Frontal cortex (tissue), 4 donors: ENCODE measurements at places on chromosomes 7 and 10. TPM values are rescaled to one million over a fixed set of nuclear protein-coding genes. Genes with fewer than 3 reads are reported as not detected.

DNA sequence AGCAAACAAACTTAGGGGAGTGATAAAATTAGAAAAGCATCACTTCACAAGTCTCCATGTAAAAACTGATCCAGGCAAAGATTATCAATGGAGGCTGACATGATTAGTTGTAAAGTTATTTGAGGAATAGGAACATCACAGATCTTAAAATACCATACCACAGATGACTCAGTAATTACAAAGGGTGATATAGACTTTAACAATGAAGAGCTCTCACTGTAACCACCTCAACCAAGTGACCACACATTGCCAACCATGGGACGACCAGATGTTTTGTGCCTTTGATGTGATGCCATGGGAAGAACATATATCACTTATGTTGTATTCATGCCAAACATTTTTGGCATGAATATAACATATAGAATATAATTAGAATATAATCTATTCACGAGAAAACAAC is 11.7 kb downstream of the AASS start:
- no peak for DNase-seq

DNA sequence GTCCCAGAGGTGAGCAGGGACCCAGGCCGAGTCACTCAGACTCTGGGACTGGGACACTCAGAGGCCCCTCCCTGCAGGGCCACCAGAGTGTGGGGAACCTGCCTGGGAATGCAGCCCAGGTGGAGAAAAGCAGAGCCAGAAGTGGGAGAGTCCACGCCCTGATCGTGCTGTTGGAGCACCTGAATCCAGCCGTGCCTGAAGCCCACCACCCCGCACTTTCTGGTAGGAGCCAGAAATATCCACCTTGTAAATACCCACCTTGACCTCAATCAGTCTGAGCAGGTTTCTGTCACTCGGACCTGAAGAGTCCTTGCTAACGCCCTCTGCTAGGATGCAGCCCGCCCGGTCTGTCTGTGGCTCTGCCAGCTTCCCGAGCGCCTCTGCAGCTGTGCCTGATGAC is 86.7 kb downstream of the PDGFA start:
- no peak for DNase-seq

DNA sequence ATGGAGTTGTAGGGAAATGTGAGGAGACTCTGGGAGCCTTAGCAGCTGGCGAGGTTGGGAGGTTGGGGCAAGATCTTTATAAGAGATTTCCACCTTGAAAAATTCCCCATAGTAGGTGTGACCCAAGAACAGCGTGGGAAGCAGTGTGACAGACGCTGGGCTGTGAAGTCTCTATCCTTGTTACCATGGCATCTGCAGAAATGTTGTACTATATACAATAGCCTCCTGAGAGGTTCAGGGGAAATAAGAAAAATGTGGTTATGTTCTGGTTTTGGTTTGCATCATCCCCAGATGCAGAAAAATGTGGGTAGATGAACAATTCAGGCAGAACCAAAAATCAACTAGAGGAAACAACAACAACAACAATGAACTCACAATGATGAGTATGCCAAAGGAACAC is 498.6 kb downstream of the SH2D4B start:
- no peak for DNase-seq

GALNT17 gene
- 26.5 TPM for total RNA-seq

DNA sequence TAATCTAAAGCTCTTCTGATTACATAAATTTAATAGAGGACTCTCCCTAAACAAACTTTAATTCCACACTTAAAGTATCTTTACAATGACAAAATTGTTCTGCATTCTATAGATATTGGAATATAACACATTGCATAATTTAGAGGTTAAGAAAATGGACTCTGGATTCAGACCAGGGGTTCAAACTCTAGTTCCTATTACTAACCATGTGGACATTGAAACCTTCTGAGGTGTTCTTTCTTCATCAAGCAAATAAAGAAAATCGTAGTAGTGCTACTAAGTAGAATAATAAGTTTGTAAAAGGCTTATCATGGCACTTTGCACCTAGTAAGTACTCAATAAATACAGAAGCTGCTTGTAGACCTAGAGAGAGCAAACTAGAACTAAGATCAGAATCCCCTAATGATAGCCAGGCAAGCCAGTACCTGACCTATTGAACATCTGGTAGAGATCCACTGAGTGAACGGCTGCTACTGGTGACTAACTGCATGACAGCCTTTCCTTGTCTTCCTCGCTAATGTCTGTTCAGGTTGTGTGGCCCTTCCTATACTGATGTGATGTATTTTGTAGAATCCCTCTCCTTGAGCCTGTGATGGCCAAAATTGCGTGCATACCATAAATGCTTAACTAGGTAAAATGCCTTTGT is 430.3 kb downstream of the KCNMA1 start:
- no peak for DNase-seq

- no peak for DNase-seq
These were observed 3.3 kb downstream of the TMEM229A start for GRCh38 chr7:124029396-124030188.
